ENCODE measurements at places on chromosomes 2 and 18.

DNA sequence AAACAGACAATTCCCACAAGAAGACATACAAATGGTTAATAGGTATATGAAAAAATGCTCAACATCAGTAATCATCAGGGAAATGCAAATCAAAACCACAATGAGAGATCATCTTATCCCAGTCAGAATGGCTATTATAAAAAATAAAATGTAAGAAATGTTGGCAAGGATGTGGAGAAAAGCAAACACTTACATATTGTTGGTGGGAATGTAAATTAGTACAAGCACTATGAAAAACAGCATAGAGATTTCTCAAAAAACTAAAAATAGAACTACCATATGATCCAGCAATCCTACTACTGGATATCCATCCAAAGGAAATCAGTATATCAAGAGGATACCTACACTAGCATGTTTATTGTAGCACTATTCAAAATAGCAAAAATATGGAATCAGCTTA, 186.6 kb downstream of the NOL4 start:
- DNase-seq: no peak

- DNase-seq: no peak
Observed at GRCh38 chr2:24870891-24871705, 48.9 kb downstream of the ADCY3 start.

DNA sequence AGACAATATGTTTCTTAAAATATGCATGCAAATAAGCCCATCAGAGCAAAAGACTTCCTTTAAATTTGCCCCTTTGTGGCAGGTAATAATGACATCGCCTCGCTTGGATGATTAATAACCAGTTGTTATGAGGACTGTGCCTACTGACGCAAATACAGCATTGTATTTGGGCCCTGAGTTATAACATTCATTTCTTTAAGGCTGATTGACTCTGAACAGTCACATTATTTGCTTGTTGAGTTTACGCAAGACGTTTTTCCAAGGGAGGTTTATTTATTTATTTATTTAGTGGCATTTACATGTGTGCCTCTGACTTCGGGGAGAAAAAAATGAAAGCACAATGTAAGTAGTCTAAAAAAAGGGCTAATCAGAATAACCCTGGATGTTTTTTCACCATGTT, 88.3 kb downstream of the SLC8A1 start:
- no peak for DNase-seq

- no peak for DNase-seq
Observed at GRCh38 chr18:60019463-60019840, 119.7 kb downstream of the PMAIP1 start.

- DNase-seq: no peak
Observed at GRCh38 chr2:128792476-128793054, 473.9 kb upstream of the HS6ST1 start.

DNA sequence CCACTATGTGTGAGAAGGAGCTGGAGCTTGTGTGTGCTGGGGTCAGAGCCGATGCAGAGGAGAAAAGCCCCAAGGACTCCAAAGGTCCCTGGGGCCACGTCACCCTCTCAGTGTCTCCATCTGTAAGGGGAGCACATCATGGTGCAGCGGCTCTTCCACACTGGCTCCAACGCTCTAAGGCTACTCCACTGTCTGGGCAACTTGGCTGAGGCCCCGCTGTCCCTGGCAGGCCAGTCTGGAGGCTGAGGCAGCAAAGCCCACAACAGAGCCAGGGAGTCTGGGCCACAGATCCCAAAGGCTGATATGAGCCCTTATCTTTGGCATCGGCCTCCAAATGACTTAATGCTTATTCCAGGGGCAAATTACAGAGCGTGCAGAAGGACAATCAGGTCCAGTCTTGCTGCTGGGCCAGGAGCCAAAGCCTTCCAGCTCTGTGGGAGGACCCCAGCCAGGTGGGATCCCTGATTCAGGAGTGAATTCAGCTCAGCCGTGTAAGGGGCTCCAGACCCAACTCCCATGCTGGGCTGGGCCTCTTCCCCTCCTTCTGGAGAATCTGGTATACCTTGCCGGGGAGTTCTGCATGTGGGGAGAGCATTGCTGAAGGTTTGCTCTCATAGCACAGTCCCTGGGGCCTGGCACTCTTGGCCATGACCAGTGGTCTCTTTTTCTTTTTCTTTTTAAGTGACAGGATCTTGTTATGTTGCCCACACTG, 1.8 kb upstream of the DUSP2 start:
- DNase-seq: no peak

DNA sequence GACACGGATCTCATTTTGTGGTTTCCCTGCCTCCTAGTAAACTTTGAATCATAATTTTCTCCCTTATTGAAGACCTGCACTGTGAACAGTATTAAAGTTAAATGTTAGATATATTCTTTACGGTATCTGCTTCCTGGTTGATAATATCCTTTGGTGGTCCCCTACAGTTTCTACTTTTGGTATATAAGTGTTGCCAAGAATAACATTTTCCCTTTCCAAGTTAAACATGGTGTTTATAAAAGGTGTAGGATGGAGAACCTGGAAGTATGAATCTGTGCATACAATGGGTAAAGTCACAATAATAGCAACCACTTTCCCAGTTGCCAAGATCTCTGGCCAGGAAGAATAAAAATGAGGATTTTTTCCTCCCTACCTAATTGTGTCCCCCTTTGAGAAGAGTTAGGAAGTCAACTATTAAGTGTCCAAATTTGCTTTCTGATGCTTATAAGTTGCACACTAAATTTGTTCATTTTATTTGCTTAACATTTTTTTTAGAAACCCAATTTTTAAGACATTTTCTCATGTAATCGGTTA, 201.0 kb upstream of the STK17B start:
- DNase-seq: no peak

DNA sequence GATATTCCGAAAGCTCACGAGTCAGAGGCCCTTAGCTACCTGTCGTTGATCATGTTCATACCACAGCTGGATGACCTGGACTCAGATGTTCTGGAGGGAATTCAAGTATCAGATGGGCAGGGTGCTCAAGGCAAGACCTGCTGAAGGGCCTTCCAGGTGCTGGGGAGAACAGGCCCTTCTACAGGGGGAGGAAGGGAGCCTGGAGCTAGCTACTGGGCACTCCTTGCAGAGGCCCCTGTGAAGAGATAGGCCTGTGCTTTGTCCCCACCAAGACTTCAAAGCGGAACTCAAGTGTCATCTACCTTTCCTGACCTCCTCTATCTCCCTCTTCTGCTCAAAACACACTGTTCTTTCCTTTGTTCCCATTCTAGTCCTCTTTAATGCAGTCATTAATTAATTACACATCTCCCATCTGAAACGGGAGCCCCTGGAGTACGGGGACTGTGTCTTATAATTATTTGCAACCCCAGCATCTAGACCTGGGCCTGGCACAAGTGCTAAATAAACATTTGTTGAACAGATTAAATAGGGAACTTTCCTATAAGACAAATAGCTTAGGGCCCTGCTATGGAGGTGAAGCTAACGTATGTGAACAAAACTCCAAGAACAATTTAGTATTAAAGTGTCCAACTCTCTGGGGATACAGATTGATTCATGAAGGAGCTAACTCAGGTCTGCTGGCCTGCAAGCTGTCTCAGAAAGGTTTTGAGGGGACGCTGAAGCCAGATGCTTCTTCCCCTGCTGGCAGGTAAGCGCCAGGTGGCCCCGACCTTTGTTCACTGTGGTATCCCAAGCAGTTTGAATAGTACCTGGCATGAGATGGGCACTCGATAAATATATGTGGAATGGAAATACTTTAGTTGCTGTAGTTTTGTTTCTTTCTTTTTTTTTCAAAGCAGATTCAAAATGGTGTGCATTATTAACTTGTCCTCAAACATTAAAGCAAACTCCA, 22.0 kb downstream of the RHOB start:
- no peak for DNase-seq

- DNase-seq: no peak
Observed at GRCh38 chr2:23803965-23804542, 122.9 kb downstream of the ATAD2B start.

DNA sequence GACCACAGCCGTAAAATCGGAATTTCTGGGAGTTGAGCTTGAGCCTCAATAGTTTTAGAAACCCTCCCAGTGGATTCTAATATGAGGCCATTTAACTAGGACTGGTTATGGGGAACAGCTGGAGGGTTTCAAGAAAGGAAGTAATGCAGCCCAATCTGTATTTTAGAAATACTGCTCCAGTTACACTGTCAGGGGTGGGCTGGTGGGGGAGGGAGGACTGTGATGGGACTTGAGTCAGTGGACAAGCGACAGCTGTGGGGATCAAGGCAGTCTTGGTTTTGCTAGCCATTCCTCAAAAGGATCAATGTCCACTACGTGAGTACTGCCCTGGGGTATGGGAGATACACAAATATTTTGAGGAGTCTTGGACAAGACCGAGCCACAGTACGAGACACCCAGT, 34.8 kb downstream of the ASB1 start:
- DNase-seq: no peak

DNA sequence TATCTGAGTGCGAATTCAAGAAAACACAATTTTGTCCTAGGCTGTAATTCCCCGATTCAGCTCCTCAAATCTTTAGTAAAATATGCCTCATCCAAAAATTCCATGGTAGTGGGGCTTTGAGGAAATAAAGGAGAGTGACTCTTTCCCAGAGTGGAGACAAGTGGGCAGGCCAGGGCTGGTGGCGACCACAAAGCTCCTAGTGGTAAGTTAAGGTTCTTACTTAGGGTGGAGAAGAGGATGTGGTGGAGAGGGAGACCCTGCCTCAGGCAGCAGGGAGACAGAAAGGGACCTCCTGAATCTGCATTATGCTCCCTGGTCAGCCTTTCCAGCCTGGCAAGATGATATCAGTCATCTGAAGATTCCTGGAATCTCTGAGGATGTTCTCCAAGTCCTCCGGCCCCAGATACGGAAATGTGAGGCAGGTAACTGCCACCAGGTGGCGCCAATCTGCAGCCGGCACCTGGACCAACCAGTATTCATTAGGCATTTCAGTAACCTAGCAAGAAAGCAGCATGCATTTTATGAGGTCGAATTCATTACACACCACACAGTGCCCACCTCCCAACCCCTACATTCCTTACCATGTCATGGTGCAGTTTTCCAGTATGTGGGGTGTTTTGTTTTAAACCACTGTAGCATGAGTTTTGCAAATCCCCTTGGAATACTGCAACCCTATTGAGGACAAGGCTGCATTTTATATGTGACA, 106.4 kb downstream of the POLE4 start:
- DNase-seq: peak; percentile 40

GRCh38 chr2:141767691-141768090, 363.1 kb downstream of the LRP1B start:
- no peak for DNase-seq

DNA sequence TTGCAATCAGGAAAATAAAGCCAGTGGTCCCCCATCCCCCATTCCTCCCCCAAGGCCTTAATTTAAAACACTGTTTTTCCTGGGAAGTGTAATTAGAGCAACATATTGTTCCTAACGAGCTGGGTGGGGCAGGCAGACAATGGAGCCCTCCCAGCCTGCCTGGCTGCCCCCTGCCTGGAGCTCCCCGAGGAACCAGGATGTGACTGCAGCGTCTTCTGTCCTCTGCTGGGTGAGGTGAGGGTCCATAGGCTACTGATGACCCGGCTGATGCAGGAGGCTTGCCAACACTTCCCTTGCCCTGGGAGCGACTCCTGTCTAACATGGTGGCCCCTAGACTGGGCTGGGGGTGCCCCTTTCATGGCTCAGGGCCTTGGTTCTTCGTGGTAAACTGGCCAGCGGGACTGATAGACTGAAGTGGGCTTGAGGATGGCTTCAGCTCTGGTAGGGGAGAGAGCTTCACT, 152.4 kb downstream of the DYSF start:
- no peak for DNase-seq

DNA sequence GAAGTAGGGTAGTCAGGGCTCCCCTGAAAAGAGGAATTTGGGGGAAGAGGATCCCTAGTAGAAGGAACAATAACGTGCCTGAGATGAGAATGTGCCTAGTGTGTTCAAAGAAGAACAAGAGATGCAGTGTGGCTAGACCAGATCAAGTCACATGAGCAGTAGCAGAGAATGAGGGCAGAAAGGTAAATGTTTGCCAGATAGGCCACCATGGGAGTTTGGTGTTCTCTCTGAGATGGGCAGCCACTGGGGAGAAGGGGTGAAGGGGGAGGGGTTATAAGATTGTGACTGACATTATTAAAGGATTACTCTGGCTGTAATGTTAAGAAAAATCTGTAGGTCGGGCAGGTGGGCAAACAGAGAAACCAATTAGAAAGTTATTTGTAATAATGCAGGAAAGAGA, 166.0 kb downstream of the LCLAT1 start:
- no peak for DNase-seq

GRCh38 chr2:207825045-207825954, 55.6 kb upstream of the FZD5 start:
- no peak for DNase-seq

- DNase-seq: no peak
Observed at GRCh38 chr2:200679535-200679934, 93.7 kb downstream of the AOX1 start.

DNA sequence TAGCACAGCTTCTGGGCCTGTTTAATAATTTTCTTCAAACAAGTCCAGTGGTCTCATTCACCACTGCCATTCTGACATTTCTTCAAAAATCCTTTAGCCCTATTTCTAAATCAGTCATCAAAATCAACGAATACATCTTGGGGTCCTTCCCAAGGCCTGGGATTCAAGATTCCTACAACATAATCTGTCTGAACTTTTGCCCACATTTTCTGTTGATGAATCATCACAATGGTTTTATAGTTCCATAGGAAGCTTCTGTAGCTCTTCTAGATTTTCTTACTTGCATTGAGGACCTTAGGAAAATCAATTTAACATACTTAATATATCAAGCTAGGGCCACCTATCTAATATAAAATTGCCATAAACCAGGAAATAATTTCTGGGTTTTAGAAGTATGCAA, 811.8 kb upstream of the ACVR2A start:
- DNase-seq: no peak

DNA sequence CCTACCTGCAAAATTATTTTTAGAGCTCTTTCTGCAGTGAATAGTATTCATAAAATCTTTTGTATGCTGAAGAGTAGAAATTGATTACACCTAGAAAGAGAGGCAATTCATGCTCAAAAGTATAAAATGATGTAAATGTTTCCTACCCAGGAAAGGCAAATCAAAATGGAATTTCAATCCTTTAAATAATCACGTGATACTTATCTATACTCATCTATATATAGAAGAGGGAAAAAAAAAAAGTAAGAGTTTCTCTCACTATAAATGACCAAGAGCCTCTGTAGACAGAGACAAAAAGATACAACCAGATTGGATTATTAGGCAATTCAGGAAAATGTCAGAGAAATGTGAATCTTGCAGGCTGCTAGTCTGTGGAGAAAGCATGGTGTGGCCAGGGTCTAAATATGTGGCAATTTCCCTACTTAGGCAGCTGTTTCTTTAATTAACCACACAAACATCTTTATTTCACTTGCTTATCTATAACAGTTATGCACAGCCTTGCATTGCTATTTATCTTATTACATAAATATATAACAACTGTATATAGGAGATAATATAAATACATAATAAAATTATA, 39.5 kb downstream of the METTL8 start:
- no peak for DNase-seq

GRCh38 chr2:197312186-197312585, 1.6 kb upstream of the ANKRD44 start:
- no peak for DNase-seq

- no peak for DNase-seq
Observed at GRCh38 chr2:149418065-149418464, 87.7 kb downstream of the LYPD6 start.
